ENCODE measurements at places on chromosomes 7 and 10. TPM values are rescaled to one million over a fixed set of nuclear protein-coding genes. Genes with fewer than 3 reads are reported as not detected.

GRCh38 chr7:101564778-101565211, 64.3 kb downstream of the MYL10 start:
- no peaks in the 10 kb centered on the region for H3K36me3 ChIP-seq
- H3K4me1 ChIP-seq = no peaks in the 10 kb centered on the region
- no peak overlapping the region for H3K27ac ChIP-seq
- H3K27me3 ChIP-seq = no peaks in the 10 kb centered on the region

DNA sequence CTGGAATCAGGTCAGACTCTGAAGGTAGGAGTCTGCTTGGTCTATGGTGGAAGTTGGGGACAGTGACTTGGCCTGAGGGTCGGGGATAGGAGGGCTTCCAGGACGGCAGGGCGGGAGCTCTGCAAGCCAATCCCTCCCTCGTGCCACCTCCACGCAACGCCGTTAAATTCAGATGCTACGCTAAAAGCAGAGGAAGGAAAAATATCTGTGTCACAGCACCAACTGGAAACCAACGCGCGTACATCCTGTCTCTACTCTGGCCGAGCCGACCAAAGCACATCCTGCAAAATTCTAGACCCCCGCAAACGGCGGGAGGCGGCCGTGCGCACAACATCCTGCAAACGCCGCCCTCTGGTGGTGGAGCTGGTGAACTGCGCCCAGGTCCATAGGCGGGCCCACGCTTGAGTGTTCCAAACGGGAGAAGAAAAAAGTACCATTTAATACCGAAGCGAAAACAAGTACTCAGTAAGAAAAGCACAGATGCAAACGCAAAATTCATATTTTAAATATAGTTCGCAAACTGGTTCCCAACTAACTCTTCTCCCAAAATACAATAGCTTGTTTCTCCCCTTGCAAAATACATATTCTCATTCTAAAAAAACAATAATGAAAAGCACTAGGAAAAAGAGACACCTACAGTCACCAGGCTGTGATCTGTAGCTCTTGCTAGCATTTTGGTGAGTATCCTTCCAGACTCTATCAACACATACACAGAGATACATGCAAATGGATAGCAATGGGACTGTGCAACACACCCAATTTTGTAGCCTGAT, 45.7 kb upstream of the HSPA12A start:
- H3K27ac ChIP-seq = no peak overlapping the region
- DNase-seq = no peak
- no peaks in the 10 kb centered on the region for H3K36me3 ChIP-seq

DNA sequence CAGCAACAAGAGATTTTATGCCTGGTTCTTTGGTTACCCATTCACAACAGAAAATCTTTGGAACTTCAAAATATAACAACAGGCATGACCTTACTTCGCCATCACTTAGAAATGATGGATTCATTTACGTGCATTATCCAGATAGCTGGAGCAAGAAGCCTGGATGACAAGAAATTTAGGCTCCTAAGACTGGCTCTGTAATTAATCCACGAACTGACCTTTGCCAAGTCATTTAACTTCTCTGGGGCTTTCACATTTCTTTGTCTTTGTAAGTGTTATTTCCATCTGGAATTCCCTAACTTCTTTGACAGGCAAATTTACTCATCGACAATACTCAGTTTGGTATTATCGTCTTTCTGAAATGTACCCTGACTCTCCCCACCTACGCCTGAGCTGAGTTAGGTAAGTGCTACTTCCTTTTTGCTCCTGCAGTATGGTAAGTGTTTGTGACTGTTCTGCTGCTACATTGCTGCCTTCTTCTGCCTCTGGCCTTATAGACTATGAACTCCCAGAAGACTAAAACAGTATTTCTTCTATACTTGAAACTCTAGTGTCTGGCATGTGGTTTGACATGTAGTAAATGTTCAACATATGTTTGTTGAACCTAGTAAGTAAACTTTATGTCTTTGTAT, 5.5 kb upstream of the MDFIC start:
- no peak overlapping the region for H3K4me3 ChIP-seq
- no peaks in the 10 kb centered on the region for H3K4me1 ChIP-seq
- H3K27ac ChIP-seq = no peak overlapping the region
- no peaks in the 10 kb centered on the region for H3K36me3 ChIP-seq
- H3K27me3 ChIP-seq = no peaks in the 10 kb centered on the region

DNA sequence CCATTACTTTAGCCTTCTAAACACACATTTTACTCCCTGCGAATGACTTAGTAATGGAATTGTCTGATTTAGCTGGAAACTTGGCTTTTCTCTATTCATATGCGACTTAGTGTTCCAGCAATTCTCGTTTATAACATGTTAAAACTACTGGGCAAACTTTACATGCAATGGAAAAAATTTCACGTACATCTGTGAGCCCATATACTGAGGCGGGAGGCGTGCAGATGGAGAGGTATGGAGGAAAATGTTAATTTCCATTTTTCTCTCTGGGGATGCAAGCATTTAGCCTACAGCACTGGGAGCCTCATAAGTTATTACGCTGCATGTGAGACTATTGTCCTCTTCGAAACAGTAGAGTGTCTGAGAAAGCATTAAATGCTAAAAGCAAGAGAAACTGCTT, 591.5 kb upstream of the ANKRD30A start:
- no peak overlapping the region for H3K27ac ChIP-seq
- H3K27me3 ChIP-seq = no peaks in the 10 kb centered on the region
- no peak overlapping the region for H3K4me3 ChIP-seq
- no peaks in the 10 kb centered on the region for H3K36me3 ChIP-seq
- no peak for DNase-seq

DNA sequence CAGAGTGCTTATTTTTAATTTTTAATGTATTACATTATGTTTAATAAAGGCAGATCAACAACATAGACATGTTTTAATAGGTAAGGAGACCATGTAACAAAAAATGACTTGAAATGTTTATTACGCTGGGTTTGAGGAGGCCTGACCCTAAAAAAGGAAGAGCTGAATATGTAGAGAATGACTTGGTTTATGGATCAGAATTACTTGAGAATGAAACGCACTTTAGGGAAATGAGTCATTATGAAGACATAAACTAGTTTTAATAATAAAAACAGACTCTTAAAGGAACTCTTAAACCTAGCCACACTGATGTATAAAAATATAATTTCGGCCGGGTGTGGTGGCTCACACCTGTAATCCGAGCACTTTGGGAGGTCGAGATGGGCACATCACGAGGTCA, 56.5 kb downstream of the CTTNBP2 start:
- no peak for DNase-seq
- no peaks in the 10 kb centered on the region for H3K4me1 ChIP-seq
- no peaks in the 10 kb centered on the region for H3K36me3 ChIP-seq
- no peaks in the 10 kb centered on the region for H3K27me3 ChIP-seq

DNA sequence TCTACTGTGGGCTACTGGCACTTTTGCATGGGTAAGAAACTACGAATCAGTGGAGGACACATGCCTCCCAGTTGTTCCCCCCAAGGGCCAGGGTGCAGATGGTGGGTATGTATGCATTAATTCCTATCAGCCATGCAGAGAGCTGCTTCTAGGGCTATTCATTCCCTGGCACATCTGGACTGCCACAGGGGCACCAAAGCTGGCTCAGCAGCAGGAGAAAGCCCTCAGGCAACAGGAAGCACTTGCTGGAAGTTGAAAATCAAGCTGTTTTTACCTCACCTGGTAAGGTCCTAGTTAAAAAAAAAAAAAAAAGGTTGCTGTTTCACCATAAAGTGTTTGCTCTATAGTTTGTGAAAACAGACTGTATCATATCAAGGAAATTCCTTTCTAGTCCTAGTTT, 1342.6 kb downstream of the REEP3 start:
- no peaks in the 10 kb centered on the region for H3K36me3 ChIP-seq
- DNase-seq = no peak
- H3K27ac ChIP-seq = no peak overlapping the region

GRCh38 chr10:30931094-30931493, 100.6 kb downstream of the ZNF438 start:
- H3K27ac ChIP-seq = no peak overlapping the region
- peaks cover 5% of the 10 kb centered on the region for H3K36me3 ChIP-seq
- H3K4me1 ChIP-seq = peaks cover 5% of the 10 kb centered on the region
- no peak for DNase-seq
- no peaks in the 10 kb centered on the region for H3K27me3 ChIP-seq

- H3K36me3 ChIP-seq = no peaks in the 10 kb centered on the region
- no peaks in the 10 kb centered on the region for H3K27me3 ChIP-seq
- DNase-seq = no peak
- H3K27ac ChIP-seq = peak overlapping the region; percentile 99
- H3K4me3 ChIP-seq = peak overlapping the region; percentile 87
Measured at GRCh38 chr10:18658271-18659124, 733 bp upstream of the ARL5B start.

GRCh38 chr7:101241443-101242349, 3.2 kb downstream of the FIS1 start:
- H3K4me1 ChIP-seq = peaks cover 74% of the 10 kb centered on the region
- no peaks in the 10 kb centered on the region for H3K27me3 ChIP-seq
- no peak overlapping the region for H3K4me3 ChIP-seq
- peaks cover 17% of the 10 kb centered on the region for H3K36me3 ChIP-seq
- H3K27ac ChIP-seq = no peak overlapping the region
- DNase-seq = no peak

GRCh38 chr7:134712196-134712595, 65.5 kb downstream of the BPGM start:
- no peak for DNase-seq
- H3K27ac ChIP-seq = no peak overlapping the region
- no peak overlapping the region for H3K4me3 ChIP-seq
- H3K36me3 ChIP-seq = no peaks in the 10 kb centered on the region
- H3K4me1 ChIP-seq = no peaks in the 10 kb centered on the region

DNA sequence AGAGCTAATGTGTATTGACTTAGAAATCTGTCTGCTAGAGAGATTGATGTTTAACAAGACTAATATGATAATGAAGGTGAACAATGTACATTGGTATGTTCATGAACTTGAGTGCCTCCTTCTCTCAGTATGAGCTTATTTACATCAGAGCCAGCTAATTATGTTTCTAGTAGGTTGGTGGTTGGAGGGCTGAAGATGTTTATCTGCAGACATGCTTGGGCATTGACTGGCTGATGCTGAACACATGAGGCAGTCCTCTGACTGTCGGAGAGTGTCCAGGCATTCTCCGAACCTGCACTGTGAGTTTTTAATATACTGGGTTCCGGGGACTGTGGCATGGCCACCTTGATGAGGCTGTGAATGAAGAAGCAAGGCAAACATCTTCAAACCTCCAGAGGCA, 47.5 kb downstream of the BMPER start:
- no peaks in the 10 kb centered on the region for H3K4me1 ChIP-seq
- H3K27ac ChIP-seq = no peak overlapping the region
- no peaks in the 10 kb centered on the region for H3K36me3 ChIP-seq
- no peak overlapping the region for H3K4me3 ChIP-seq

The MCM10 gene
- total RNA-seq = 0.98 TPM

The METTL27 gene
- total RNA-seq = not detected

The PPP1R17 gene
- not detected for total RNA-seq

The GPR158 gene
- 0.49 TPM for total RNA-seq

GRCh38 chr7:154795014-154795413, 207.9 kb downstream of the PAXIP1 start:
- no peaks in the 10 kb centered on the region for H3K36me3 ChIP-seq
- no peak overlapping the region for H3K27ac ChIP-seq
- peaks cover 7% of the 10 kb centered on the region for H3K4me1 ChIP-seq
- H3K4me3 ChIP-seq = no peak overlapping the region
- no peaks in the 10 kb centered on the region for H3K27me3 ChIP-seq
- DNase-seq = no peak

DNA sequence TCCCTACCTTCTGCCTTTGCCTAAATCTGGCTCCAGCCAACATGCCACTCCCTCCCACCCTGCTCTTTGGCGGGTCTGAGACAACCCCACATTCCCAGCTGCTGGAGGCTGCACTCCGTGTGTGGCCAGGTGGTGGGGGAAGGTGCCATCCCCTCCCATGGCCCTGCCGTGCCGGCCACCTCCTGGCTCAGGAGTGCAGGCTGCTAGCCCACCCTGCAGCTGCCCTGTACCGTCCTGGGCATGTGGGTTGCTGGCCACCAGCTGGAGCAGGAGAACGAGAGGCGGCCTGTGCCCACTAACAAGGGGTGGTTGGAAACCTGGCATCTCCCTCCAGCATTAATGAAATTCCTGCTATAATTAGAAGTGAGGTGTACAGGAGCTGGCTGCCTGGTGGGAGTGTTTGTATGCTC, 97.6 kb downstream of the ZMIZ1 start:
- no peaks in the 10 kb centered on the region for H3K27me3 ChIP-seq
- H3K27ac ChIP-seq = no peak overlapping the region
- no peak for DNase-seq

The GBX1 gene
- not detected for total RNA-seq

DNA sequence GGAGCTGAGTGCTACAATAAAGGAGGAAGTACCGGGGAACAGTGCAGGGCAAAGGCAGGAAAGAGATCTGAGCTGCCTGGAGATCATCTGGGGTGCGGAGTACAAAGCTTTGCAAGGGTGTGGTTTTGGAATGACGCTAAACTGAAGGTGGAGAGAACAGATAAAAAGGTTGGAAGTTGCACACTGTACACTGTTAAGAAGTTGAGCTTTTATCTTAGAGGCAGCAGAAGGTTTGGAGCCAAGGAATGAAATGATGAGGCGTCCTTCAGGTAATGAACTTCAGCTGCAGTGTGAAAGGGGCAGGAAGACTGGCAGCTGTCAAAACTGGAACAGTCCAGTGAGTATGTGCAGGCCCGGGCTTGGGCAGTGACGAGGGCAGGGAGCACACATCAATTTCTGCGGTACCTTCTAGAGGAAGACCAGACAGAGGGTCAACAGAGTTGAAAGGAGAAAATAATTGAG, 7.2 kb upstream of the ANKRD61 start:
- H3K4me1 ChIP-seq = no peaks in the 10 kb centered on the region
- peaks cover 7% of the 10 kb centered on the region for H3K36me3 ChIP-seq

The AS3MT gene
- total RNA-seq = 3.2 TPM

DNA sequence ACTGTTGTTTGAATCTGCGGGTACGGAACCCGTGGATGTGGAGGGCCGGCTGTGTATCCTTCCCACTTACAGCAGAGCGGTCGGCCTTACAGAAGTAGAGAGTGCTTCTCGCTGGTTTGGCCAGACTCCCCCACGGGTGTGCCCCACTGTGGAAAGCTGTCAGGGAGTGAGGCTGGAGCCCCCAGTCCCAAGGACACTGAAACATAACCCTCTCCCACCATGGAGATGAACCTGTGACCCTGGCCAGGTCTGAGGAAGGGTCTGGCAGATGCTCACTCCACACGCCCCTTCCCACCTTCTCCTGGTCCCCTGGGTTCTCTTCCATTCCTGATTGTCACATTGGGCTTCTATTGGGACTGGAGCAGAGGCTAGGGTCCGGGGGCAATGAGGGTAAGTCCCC, 39.6 kb downstream of the TSPAN15 start:
- no peaks in the 10 kb centered on the region for H3K36me3 ChIP-seq
- H3K27ac ChIP-seq = no peak overlapping the region
- no peak overlapping the region for H3K4me3 ChIP-seq

The OR2A25 gene
- not detected for total RNA-seq

The NUPR2 gene
- not detected for total RNA-seq
